ENCODE measurements at places on chromosomes 3 and 15. TPM values are rescaled to one million over a fixed set of nuclear protein-coding genes. Genes with fewer than 3 reads are reported as not detected.
A peak's percentile ranks its signal among the peaks of the same experiment; 100 is the strongest.

DNA sequence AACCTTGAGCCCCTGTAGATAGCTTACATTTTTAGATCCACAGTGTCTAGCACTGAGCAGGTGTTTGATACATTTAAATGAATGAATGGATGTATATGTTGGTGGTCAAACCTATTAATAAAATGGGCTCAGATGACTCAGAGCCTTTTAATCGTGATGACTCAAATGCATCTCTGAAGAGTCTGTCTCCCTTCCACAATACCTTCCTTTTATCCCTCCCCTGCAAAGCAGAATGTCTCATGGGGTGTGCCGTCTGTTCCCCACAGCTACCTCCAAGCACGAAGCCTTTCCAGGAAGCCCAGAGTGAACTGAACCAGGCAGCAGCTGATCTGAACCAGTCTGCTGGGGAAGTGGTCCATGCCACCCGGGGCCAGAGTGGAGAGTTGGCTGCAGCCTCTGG is 303.5 kb upstream of the TPM1 start:
- no peak for DNase-seq

DNA sequence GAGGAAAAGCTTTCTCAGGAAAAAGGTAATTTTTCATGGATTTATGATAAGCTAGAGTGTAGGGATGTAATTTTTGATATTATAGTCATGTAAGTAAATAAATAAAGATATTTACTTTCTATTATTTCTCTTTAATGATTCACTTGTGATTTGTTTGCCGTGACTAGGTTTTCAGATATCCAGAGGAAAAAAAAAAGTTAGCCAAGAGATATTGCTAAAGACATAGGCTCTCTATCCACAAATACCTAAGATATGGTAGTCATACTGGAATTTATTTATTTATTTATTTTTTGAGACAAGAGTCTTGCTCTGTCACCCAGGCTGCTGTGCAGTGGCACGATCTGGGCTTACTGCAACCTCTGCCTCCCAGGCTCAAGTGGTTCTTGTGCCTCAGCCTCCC is 59.9 kb downstream of the AP4E1 start:
- no peak for DNase-seq

- no peak for DNase-seq
These were observed 808.7 kb downstream of the GRM7 start for GRCh38 chr3:7669641-7670040.

DNA sequence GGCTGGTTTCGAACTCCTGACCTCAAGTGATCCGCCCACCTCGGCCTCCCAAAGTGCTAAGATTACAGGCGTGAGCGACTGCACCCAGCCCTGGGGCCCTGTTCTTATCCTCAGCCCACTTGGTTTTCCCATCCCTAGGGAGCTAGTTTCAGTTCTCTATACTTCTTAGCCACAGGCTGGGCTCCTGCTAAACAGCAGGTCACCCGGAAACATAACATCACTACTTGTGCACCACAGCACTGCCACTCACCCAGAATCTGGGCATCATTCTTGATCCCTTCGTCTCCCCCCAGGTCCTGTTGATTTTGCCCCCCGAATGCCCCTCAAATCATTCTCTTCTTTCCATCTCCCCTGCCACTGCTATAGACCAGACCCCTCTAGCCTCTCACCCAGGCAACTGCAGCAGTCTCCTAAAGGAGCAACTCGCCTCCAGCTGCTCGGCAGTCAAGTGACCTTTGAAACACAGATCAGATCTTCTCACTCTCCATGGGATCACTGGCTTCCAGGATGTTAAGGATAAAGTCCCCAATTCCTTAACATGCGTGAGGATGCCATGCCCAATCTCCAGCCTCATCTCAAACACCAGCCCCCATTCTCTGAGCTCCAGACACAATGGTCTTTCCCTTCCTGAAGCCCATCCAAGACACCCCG is 5.6 kb upstream of the AP3S2 start:
- DNase-seq = no peak

- no peak for DNase-seq
These were observed 83.5 kb upstream of the PRR20G start for GRCh38 chr3:127371334-127371733.

DNA sequence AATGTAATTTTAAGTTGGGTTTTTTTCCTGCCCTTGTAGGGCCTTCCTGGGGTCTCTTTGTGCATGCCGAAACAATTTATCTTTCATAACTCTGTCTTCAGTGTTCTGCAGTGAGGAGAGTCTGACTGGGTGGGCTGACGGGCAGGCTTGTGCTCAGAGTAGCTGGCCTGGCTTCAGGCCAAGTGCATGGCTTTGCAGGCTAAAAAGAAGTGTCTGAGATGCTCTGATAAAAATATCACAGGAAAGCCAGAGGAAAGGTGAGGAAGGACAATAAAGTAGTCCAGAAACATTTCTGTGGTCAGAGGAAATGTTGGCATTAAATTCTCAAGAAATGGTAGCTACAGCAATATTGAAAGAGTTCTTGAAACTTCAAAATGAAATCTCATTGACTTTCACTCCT is 25.5 kb downstream of the ST3GAL6 start:
- DNase-seq = no peak

DNA sequence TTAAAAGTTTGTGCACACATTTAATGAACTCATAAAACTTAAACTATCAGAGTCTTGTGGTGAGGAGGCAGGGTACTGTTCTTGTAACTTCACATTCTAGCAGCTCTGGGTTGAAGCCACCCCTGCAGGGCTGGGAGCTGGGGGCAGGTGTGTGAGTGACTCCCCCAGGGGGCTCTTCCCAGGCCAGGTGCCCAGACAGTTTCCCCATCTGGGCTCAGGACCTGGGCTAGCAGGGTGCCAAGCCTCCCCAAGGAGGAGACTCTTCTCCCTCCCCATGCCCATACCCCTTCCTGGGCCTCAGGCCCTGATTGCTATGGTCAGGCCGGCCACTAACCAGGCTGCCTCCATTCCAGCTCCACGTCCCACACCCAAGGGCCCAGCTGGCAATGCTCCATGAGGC is 22.0 kb upstream of the CHCHD6 start:
- DNase-seq = no peak

- no peak for DNase-seq
These were observed 145.5 kb upstream of the PFN2 start for GRCh38 chr3:150116196-150116595.

GRCh38 chr15:71379893-71380292 is 264.6 kb downstream of the THSD4 start:
- no peak for DNase-seq

- DNase-seq = no peak
These were observed 848 bp downstream of the NCEH1 start for GRCh38 chr3:172709774-172710663.

- no peak for DNase-seq
These were observed 49.6 kb upstream of the ROPN1 start for GRCh38 chr3:124041553-124041952.

- peak; percentile 24 for DNase-seq
These were observed 6.1 kb upstream of the EIF2B5 start for GRCh38 chr3:184129012-184129411.

- DNase-seq = no peak
These were observed 27.0 kb downstream of the EPHB1 start for GRCh38 chr3:134822090-134822489.

DNA sequence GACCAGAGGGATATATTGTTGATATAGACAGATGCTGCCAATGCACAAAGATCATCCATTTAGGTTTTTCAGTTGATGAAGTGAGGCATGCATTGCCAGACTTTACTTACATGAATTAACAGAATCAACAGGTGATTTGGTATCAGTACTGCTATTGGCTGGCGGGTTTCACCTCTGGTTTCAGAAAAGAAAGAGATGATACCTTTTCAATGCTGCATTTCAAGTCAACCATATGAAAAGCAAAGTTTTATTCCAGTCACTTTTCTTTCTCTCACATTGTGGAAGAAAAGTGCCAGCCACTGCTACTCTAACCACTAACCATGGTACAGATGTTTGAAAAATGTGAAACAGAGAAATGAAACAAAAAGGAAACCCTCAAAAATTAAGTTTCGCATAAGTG is 289.1 kb downstream of the TIGIT start:
- no peak for DNase-seq

- no peak for DNase-seq
These were observed 2.5 kb downstream of the PRKAR2A start for GRCh38 chr3:48845170-48845569.

DNA sequence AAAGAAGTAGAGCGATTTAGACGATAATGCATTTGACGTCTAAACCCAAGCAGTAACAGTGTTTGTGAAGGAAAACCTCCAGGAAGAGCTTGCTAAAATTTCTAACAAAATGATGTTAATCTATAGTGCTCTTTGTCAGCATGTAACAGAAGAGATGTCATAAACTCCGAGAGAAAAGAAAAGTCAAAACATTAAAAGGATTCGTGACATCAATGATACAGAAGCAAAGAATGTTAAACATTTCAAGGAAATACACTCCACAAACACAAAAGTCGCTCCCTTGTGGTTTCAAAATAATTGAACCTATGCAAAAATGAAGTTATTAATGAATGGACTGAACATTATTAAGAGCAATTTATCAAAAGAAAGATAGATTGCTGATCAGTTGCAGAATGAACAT is 27.9 kb downstream of the AADAC start:
- no peak for DNase-seq

GRCh38 chr3:42988097-42988496 is 9.0 kb downstream of the GASK1A start:
- no peak for DNase-seq

DNA sequence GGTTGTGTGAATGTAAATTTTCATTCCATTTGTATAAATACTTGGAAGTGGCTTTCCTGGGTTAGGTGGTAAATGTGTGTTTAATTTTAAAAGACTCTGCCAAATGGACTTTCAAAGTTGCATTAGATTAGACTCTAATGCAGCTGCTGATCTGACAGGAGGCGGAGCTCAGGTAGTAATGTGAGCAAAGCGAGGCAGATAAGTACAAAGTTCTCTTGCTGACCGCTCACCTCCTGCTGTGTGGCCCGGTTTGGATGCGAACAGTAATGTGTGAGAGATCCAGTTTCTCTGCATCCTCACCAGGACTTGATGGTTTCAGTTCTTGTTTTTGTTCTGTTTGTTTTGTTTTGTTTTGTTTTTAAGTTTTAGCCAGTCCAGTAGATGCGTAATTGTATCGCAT is 34.9 kb upstream of the GABRA5 start:
- DNase-seq = no peak

Gene CYP11A1
- not detected for total RNA-seq

Gene COX5A
- total RNA-seq = 274 TPM

Gene LRRC34
- total RNA-seq = 6.0 TPM

Gene SERPINI1
- total RNA-seq = 2.9 TPM

Gene DCBLD2
- total RNA-seq = 1.4 TPM

Gene FEZF2
- not detected for total RNA-seq

Gene TLNRD1
- 47.1 TPM for total RNA-seq

Gene TUSC7
- total RNA-seq = not detected

Data from activated CD4-positive, alpha-beta memory T cell treated with anti-CD3 and anti-CD28 coated beads, Interleukin-2, amount 10 ng/mL, durations not matched to agents 7 days and 5 days (primary cell).